ENCODE measurements at places on chromosomes 11 and 22.

DNA sequence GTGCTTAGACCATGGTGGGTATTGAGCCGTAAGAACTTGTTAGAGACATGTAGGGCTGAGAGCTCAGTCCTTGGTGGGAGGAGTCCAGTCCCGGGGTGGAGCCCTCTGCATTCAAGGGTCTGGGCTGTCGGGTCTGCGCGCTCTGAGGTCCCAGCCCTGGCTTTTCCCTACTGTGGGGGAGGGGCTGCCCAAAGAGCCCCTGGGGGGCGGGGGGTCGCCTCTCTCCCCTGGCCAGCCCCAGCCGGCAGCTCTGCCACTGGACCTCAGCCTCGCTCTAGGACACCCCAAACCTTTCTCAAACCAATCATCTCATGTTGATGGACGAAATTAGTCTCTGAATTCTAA is 1006.4 kb downstream of the BRD1 start:
- no peak for DNase-seq

- no peak for DNase-seq
Observed at GRCh38 chr11:41256041-41256440, 203.4 kb downstream of the LRRC4C start.

DNA sequence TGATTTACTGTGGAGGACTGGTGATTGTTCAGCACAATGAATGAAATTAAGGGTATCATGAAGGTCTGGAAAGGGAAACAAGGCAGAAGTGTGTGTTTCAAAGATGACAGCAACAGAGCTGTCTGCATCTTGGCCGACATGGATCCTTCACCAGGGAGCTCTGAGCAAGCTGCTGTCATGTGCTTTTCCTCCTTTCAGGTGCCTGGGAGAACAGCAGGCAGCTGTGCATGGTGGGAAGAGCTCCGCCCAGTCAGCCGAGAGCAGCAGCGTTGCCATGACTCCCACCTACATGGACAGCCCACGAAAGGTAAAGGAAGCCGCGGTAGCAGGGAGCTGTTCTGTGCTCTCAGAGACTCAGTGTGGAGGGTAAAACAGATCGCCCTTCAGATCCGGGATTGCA is 87.1 kb upstream of the YWHAH start:
- peak; percentile 85 for DNase-seq

- DNase-seq, result no peak
Observed at GRCh38 chr11:129612447-129612961, 203.1 kb upstream of the TMEM45B start.

DNA sequence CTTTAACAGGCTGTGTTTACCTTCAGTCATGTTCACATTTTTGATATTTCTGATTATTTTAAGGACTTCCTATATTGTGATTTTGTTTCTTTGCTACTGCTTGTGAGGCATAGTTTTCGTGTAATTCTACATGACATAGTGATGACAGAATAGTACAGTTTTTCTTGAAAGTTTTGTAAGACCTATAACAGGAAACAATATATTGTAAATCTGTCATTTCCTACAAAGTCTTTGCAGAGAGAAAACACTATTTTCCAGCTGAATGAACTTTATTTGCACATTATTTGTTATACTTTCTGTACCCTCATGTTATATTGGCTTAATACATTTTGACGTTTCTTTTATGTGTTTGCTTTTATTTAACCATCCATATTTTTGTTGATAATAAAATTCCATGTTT is 191.1 kb downstream of the TMEM135 start:
- DNase-seq, result no peak

GRCh38 chr11:468036-468435 is 18.0 kb downstream of the PTDSS2 start:
- DNase-seq, result no peak

GRCh38 chr11:99015634-99016454 is 4.9 kb upstream of the CNTN5 start:
- peak; percentile 14 for DNase-seq

DNA sequence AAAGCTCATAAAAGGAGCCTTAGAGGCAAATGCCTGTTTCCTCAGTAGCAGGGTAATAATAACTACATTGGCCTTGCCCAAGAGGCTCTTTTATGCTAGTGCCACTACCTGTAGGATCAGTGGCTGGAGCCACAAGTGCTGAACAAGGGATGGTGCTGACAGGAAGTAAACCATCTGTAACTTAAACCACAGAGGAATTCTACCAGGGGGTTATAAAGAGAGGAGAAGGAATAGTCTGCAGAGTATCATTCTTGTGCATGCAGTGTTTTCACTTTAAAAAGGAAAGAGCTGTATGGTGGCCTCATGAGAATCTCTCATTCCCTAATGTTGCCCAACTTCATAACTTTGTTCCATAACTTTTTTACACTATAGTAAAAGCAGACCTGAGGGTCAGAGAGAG is 168.1 kb downstream of the DBX1 start:
- DNase-seq, result no peak

DNA sequence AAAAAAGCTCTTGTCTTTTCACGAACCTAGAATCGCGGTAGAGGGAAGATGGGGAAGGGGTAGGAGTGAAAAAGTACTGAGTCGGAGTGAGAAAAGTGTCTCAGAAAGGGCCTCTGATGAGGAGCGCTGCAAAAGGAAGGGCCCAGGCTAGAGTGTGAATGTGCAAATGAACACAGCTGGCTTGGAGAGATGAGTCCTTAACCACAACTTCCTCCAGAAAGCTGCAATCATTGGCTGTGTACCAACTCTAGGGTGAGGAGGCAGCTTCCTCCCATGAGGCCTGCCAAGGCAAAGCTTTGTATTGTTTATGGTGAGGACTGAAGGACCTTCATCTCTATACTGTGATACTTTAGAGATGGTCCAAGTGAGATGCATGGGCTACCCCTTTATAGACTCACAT is 566.9 kb upstream of the ANO5 start:
- peak; percentile 71 for DNase-seq

GRCh38 chr22:28147401-28147800 is 228.3 kb upstream of the PITPNB start:
- DNase-seq, result no peak

DNA sequence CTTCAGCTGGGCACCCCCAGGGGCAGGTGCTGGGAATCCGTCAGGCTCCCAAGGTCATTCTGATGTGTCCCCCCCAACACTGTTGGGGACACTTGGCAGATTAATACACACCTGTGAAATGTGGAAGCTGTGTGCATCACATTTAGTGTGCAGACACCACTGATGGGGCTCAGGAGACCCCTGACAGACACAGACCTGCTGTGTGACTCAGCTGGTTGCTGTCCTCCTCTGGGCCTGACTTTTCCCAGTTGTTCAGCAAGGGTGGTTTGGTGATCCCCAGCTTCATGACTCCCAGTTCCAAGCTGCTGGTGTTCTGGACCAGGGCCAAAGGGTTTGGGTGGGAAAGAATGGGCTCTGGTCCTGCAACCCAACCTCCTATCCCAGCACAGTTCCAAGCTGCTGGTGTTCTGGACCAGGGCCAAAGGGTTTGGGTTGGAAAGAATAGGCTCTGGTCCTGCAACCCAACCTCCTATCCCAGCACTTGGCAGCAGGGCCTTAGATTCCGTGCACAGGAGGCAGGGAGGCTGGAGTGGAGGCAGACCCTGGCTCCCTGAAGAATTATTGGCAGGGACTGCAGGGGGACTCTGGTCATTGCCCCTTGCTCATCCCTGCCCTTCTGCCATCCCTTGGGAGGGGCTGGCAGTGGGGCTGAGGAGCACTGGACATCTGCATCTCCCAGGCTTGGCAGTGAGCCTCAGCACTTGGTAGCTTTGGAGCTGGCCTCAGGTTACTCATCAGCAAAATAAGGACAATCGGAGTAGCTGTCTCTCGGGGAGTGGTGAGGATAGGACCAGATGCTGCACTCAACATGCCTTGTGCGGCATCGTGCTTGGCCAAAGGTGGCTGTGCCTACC is 8.4 kb upstream of the OMP start:
- no peak for DNase-seq

- DNase-seq, result peak; percentile 20
Observed at GRCh38 chr11:108117746-108118371, 3.5 kb upstream of the ACAT1 start.

GRCh38 chr11:134060316-134060715 is 8.6 kb upstream of the JAM3 start:
- no peak for DNase-seq

GRCh38 chr11:113674397-113674685 is 31.8 kb downstream of the TMPRSS5 start:
- DNase-seq, result no peak

- no peak for DNase-seq
Observed at GRCh38 chr11:121446752-121447156, 5.4 kb upstream of the SORL1 start.

DNA sequence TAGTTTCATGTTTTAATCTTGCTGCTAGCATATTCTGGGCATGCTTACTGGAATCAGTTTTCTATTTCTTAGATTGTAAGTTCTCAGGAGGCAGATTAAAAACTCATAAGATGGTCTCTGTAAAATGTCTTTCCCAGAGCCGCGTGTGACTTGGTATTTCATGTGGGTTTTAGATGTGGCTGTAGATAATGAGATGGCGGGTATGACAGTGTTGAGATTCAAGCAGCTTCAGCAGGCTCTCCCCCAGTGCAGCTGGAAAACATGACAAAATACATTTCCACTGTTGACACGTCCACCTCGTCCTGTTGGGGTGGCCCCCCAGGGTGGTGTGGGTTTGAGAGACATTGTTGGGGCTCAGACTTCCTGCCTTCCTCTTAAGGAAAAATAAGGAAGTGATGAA is 106.8 kb downstream of the KIRREL3 start:
- DNase-seq, result no peak

DNA sequence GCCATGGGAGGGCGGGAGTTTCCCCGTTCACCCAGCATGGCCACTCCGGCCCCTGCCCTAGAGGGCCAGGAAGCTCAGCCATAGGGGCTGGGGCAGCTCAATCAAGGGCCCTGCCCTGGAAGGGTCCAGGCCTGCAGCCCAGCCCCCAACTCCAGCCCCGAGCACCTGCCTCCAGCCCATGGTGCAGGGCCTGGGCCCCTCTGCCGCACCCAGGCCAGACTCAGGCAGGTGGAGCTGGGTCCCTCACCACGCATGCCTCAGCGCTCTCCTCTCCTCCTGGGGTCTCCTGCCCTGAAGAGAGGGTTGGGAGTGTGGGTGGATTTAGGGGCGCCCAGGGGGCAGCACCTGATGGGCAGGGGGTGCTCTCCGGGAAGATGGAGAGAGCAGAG is 13.1 kb downstream of the MLC1 start:
- no peak for DNase-seq

DNA sequence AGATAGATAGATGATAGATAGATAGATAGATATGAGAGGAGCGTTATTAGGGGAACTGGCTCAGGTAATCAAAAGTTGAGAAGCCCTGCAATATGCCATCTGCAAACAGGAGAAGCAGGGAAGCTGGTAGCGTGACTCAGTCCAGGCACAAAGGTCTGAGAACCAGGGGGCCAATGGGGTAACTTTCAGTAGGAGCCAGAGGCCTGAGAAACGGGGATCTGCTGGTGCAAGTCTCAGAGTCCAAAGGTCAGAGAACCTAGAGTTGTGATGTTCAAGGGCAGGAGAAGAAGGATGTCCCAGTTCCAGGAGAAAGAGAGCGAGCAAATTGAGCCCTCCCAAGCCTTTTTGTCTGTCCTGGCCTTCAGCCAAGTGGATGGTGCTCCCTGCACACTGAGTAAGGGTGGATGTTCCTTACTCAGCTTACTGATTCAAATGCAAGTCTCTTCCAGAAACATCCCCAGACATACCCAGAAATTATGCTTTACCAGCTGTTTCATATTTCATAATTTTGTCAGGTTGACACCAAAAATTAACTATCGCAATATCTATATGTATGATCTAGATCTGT is 87.8 kb upstream of the SLC22A12 start:
- no peak for DNase-seq

GRCh38 chr11:33358150-33358831 is 101.1 kb downstream of the HIPK3 start:
- DNase-seq, result no peak

DNA sequence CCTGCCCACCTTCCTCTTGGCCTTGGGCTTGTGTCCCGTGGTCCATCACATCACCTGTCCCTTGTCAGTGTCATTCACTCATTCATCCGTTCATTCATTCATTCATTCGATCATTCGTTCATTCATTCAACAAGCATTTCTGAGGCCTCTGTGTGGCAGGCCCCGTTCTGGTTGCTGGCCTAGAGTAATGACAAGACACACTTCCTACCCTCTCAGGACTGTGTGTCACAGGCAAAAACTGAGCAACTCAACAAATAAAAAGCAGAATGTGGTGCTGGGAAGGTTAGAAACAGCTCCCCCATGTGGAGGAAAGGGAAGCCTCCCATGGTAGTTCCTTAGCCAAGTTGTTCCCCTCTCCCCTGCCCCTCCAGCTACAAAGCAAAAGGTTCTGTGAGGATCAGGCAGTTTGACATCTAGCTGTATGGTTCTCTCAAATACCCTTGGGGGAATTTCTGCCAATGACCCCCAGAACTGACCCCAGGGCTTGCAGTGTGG is 1.6 kb upstream of the OMP start:
- DNase-seq, result peak; percentile 23

GRCh38 chr11:122863704-122864326 is 18.7 kb upstream of the JHY start:
- DNase-seq, result no peak

DNA sequence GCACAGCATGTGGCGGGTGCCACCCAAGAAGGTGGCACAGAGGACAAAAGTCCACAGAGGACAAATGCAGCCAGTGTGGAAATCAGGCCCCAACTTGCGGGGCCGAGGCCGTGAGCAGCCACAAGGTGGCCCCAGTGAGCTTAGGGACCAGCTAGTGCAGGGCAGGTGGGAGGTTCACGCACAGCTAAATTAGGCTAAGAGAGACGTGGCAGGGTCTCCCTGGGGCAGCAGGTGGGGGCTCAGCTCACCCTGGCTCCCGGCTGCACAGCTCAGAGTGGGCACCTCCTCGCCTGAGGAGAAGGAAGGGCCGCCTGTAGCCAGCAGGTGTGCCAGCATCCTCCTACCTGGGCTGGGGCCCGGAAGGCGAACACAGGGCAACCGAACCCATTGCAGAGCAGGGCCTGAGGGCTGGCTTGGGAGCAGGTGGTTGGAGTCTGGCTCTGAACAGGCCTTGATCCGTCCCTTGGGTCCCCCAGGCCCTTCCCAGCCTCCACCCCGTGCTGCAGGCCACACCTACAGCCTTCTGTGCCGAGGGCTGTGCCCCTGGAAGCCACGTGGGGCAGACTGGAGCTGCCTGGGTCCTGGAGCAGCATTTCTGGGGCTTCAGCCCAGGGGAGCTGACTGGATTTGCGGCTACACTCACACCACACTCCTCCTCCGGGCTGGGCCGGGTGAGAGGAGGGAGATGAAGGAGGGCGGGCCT is 26.1 kb upstream of the CELSR1 start:
- DNase-seq, result peak; percentile 42

- DNase-seq, result no peak
Observed at GRCh38 chr22:24423519-24424000, 3.8 kb upstream of the ADORA2A start.

DNA sequence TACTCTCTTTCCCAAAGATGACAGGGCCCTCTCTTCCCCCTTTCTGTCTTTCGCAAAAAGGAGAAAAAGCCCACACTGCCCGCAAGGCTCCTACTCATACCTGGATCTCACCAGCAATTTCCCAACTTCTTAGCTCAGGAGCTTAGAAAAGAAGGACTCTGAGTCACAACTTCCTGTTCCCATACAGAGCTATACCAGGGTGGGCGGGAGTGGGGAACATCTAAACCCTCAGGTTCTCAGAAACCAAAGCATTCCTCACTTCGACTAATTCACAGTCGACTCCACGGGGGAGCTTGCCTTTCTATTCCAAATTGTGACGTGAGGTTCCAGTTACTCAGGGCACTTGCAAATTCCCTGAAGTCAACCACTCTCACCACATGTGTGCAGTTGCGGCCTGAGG is 61.9 kb downstream of the MTNR1B start:
- peak; percentile 97 for DNase-seq
